ENCODE measurements at places on chromosomes 11 and 22.

DNA sequence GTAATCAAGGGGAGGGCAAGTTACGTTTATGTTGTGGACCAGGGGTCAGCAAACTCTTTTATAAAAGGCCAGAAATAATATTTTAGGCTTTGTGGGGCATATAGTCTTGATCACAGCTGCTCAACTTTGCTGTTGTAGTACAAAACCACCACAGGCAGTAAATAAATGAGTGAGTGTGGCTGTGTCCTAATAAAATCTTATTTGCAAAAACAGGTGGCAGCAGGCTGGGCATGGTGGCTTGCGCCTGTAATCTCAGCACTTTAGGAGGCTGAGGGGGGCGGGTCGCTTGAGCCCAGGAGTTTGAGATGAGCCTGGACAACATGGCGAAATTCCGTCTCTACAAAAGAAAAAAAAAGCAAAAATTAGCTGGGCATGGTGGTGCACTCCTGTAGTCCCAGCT is 57.9 kb upstream of the NUP160 start:
- no peak for DNase-seq

DNA sequence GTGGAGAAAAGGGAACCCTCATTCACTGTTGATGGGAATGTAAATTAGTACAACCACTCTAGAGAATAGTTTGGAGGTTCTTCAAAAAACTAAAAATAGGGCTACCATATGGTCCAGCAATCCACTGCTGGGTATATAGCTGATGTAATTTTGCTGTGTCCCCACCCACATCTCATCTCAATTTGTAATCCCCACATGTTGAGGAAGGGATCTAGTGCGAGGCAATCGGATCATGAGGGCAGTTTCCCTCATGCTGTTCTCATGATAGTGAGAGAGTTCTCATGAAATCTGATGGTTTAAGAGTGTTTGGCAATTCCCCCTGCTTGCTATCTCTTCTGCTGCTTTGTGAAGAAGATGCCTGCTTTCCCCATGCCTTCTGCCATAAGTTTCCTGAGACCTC is 17.1 kb upstream of the OR52M1 start:
- no peak for DNase-seq

DNA sequence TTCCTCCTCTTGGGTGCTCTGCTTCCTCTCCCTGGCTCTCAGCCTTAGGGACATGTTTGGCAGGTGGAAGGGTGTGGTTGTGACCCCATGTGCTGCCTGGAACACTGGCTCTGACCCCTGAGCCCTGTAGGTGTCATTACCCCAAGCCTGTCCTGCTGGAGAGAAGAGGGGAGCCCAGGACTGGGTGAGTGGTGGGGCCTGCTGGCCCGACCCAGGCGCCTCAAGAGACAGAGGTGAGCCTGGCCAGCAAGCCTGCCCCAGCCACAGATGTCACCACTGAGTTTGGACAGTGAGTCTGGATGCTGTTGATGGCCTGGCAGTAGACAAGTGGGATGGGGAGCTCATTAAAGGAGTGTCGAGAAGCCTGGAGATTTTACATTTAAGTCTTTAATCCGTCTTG is 1112.2 kb downstream of the BRD1 start:
- DNase-seq, result peak; percentile 69

DNA sequence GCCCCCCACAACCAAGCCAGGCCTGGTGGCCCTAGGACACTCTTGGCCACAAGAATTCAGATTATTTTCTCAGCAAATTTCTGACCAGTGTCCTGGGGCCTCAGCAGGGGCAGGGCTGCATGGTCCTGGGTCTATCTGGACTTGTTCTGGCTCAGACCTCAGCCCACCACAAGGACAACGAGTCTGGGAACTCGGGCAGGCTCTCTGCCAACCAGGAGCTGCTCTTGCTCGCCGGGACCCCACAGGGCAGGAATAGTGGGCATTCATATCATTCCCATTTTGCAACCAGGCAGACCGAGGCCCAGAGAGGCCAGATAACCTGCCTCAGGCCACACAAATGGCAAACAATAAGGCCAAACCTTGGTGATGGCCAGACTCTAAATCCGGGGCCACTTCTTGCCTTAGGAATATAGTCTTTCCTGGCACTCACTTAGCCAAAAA is 75.4 kb upstream of the WNT7B start:
- DNase-seq, result peak; percentile 43

GRCh38 chr11:44014968-44015623 is 32.7 kb upstream of the ACCSL start:
- no peak for DNase-seq

GRCh38 chr11:8800520-8801110 is 110.4 kb upstream of the AKIP1 start:
- no peak for DNase-seq

- DNase-seq, result no peak
Observed at GRCh38 chr11:103940551-103940950, 95.9 kb upstream of the DDI1 start.

DNA sequence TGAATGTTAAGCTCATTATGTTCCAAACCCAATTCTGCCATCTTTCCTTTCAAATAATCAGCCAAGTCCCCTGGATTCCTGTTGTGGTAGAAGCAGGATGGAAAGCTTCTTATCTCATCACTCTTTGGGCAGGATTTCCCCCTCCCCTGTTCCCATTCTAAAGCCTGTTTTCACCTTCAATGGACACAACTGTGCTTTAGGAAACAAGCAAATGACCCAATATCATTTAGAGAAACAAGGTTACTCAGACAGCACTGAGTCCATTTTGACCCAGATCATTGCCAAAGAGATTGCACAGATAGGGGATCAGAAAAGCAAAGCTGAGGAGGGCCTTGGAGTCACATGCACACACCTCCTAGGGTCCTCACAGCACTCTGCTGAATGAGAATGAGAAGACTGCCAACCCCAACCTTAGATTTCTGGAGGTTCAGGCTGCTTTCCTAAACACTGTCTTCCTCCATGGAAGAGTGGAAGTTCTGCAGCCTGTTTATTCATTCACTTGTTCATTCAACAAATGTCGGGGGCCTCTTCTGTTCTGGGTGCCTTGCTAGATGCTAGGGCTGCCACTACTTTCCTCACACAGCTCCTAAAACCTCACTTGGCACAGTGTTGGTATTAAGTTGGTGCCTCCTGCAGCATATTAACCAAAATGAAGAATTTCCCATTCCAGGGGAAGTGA is 95.3 kb downstream of the ME3 start:
- DNase-seq, result no peak

GRCh38 chr11:72391638-72392423 is 42.5 kb downstream of the CLPB start:
- no peak for DNase-seq

GRCh38 chr11:21072558-21072957 is 403.2 kb downstream of the NELL1 start:
- no peak for DNase-seq

GRCh38 chr22:49396817-49397216 is 430.9 kb downstream of the BRD1 start:
- DNase-seq, result no peak

DNA sequence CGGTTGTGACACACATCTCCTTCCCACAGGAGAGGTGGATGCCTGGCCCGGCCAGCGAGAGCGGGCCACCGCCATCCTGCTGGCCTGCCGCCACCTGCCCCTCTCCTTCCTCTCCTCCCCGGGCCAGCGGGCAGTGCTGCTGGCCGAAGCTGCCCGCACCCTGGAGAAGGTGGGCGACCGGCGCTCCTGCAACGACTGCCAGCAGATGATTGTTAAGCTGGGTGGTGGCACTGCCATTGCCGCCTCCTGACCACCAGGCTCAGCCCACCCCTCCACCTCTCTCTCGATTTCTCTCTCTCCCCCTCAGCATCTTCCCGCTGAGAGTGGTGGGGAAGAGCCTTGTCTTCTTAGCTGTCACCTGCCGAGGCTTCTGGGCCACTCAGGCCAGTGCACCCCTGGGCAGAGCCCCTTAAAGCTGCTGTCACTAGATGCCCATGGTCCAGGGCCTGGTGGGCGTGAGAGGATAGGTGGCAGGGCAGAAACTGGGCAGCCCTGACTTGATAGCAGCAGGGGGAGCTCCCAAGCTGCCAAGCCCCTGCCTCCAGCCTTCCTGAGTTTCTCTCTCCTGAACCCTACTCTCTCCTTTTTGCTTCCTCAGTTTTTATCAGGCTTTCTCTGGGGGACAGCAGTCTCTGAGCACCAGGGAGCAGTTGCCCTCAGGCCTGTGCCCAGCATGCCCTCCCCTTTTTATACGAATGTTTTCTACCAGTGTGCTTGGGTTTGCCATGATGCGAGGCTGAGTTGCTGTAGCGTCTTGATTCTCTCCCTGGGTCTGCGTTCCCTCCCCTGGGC is 9.3 kb downstream of the SHISA8 start:
- no peak for DNase-seq

DNA sequence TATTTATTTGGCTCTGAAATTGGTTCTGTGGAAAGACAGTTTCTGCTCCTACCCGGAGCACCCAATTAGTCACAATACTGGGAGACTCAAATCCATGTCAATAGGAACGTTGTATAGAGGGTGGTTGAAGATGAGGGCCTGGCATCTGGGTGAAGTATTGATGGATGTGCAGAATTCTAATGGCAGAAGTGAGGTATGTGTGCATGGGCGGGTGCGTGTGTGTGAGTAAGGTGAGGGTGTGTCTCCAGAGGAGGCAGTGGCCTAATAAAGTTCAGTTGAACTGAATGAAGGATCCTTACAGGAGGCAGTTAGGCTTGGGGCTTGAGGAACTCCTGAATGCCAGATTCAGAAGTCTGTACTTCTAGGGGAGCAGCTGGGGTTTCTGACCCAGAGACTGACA is 71.8 kb upstream of the B3GAT1 start:
- no peak for DNase-seq

GRCh38 chr11:1307998-1308742 is 1.3 kb downstream of the TOLLIP start:
- no peak for DNase-seq

DNA sequence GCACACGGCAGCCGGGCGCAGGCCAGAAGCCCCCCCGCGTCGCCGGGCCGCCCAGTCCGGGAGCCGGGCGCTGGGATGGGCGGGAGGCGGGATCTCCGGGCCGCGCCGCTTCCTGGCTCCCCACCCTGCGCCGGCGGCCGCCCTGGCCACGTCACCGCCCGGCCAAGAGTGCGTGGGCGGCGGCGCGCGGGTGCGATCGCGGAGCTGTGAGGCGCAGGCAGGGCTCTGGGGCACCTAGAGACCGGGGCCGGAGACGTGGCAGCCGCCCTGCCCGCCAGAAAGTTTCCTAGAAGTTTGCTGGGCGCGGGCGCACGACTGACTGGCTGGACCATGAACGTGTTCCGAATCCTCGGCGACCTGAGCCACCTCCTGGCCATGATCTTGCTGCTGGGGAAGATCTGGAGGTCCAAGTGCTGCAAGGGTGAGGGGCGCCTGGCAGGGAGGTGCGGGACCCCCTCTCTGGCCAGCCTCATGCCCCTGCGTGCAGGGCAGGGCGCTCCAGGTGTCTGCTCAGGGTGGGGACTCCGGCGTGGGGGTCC is at the start of gene KDELR3:
Gene KDELR3, plus strand, starts transcription at position 193 of the 539 bp plus-strand sequence. Its CDS starts 138 bp downstream, at position 331.
- DNase-seq, result no peak

All from chondrocyte (in vitro differentiated cells).